ENCODE measurements at places on chromosomes 2 and 18.

DNA sequence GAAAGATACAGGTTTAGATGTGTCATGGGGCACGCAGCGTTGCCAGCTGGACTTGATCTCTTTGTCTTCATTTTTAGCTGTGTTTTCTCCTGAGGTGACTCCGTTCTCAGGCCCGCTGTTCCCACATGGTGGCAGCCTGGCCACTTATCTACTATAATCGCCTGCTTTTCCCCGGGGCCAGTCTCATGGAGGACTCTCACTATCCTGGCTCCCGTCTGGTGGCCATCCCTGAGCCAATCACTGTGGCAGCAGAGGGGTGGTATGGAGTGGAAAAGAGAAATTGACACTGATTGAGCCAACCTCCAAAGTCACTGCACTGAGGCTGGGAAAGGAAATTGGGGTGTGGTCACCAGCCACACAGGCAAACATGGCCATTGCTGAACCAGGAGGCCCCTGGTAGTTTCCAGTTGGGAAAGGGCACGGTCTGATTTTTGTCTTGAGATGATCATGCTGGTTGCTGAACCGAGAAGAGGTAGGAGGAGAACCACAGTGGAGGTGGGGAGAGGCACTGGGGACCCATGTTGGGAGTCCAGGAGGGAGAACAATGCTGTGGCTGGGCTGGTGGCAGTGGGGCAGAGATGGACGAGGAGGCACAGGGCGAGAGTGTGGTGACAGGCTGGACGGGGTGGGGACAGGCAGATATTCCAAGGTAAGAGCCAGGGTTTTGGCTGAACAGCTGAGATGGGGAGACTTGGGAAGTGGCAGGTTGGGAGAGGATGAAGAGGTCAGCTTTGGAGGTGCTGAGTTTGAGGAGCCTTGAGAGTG lies 45.6 kb downstream of the KCNIP3 start:
- no peak for DNase-seq

DNA sequence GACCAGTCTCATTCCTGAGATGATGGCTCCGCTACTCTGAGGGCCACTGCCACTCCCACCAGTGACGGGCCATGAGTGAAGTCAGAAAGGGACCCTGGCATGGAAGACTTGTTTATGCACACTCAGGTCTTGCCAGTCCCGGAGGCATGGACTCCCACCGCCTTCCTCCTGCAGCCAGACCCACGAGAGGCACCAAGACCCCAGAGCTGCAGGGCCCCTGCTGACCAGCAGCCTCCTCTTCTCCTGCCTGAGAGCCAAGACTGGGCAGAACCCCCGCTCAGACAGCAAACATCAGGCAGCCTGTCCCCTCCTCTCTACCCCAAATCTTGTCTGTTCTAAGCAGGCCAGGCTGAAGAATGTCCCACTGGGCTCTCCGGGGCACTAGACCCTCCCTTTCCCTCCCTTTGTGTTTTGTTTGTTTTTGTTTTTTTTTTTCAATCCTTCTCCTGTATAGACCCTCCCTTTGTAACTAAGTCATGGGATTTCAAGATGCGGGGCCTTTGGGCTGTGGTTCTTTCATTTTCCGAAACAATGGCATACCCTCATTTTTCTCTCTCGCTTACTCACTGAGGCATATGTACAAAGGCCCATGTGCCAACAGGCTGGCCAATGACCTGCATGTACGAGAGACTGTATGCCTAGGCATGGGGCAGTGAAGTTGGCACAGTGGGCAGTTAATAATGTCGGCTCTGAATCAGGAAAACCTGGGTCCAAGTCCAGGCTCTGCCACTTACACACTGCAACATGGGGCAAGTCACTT lies 24.3 kb upstream of the MAPRE3 start:
- DNase-seq, result no peak

GRCh38 chr2:136310797-136311603 lies 193.1 kb upstream of the CXCR4 start:
- no peak for DNase-seq

DNA sequence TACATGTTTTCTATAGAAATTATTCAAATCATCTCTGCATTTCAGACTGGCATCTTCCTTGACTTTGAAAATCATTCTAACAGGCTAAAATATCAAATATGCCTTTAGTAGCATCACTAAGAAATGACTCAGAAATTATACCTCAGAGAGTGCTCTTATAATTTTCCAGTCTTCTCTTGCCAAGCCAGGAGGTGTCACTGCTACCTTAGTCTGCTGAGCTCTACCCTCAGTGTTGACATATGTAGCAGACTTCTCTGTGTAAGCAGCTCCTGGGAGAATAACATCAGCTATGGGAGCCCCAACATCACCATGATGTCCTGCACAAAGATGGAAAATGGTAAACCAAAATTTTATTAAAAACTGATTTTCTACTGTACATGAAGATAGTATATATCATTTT lies 31.6 kb downstream of the NDUFS1 start:
- no peak for DNase-seq

DNA sequence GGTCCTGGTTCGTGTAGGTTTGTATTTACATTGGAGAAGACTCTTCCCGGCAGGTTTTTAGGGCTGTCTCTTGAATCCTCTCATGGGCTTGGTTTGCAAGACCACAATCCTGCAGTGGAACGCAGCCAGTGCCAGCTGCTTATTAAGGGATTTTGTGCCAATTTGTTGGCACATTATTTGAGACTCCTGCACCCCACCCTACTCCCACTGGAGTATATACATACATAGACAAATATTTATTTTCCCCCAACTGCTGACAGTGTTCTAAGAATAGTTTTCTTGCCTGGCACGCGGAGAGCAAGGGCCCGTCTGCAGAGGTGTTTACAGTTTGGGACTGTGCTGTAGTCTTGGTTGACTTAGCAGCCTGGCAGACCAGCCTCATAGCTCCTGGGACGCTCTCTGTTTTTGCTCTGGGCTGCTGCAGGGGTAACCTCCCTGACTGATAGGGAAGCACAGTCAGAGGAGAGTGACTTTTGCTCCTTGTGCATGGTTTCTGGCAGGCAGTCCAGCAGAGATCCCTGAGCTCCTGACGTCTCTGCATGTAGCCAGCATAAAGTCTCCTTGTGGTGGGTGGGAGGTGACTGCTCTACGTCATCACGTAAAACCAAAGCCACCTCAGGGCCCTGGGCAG lies 1.9 kb downstream of the LDLRAD4 start:
- no peak for DNase-seq

- DNase-seq, result no peak
Observed at GRCh38 chr18:23641937-23642666, 20.6 kb downstream of the ANKRD29 start.

GRCh38 chr2:236180831-236181453 lies 12.8 kb upstream of the GBX2 start:
- no peak for DNase-seq

DNA sequence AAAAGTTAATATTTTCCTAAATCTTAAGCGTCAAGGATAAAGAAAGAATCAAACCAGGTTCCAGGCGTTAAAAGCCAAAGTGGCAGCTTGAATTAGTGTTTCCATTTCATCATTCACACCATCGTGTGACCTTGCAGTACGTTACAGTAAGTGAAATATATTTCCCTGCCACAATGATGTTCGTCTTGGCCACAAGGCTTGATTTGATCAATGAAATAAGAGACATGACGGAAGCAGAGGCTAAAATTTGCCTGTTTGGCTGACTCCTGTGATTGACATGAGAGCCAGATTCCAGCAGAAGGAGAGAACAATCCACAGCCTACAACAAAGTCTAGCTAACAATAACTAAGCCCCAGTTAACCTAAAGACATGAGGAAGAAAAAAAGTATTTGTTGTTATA lies 62.0 kb downstream of the ASXL2 start:
- DNase-seq, result no peak

DNA sequence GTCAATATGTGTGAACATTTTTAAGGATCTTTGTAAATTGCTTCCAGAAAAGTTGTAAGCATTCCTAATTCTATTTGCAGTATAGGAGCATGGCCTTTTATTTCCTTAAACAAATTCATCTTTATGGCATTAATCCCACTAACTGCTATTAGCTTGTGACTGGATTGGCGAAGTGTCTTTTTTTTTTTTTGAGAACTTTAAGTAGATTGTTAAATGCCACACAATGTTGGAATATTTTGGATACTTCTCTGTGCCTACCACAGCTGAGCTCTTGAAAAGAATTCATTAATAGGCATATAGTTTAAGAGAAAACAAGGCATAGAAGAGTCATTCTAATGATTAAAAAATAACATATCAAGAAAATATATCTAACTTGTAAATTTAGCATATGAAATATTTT lies 129.7 kb downstream of the LAMA3 start:
- DNase-seq, result no peak

DNA sequence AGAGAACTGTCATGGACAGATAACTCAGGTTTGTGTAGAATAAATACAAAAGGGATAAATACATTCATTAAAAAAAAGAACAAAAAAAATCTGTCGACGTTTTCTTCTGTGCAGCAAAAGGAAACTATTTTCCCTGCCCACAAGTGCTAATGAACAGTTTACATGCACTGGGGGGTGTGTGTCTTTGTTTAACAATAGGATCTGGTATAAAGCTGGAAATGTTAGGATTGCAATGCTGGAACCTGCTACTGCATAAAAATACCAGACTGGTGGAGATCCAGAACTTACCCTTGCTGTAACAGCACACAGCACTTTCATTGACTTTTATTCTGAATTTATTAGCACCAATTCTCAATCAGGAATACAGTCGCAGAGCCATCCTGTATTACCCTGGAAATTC lies 84.6 kb upstream of the THOC1 start:
- no peak for DNase-seq

GRCh38 chr2:217616936-217617335 lies 385.9 kb downstream of the TNS1 start:
- DNase-seq, result no peak

- no peak for DNase-seq
Observed at GRCh38 chr18:44601447-44601846, 79.2 kb upstream of the SETBP1 start.

GRCh38 chr2:95728878-95729596 lies 137.2 kb downstream of the TRIM43 start:
- peak; percentile 17 for DNase-seq

DNA sequence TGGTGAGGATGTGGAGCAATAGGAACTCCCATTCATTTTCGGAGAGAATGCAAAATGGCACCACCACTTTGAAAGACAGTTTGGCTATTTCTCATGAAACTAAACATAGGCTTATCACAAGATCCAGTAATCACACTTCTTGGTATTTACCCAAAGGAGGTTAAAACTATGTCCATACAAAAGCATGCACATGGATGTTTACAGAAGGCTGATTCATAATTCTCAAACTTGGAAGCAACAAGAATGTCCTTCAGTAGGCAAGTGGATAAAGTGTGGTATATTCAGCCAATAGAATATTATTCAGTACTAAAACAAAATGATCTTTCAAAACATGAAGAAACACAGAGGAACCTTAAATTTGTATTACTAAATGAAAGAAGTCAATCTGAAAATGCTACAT lies 440.6 kb downstream of the FBXO15 start:
- DNase-seq, result no peak
